Activated CD4-positive, alpha-beta T cell treated with anti-CD3 and anti-CD28 coated beads, Interleukin-10, Interleukin-2, amounts not matched to agents 100 ng/mL and 50 ng/mL, durations not matched to agents 16 hours and 8 hours (primary cell): ENCODE measurements at places on chromosomes 12 and 14.

DNA sequence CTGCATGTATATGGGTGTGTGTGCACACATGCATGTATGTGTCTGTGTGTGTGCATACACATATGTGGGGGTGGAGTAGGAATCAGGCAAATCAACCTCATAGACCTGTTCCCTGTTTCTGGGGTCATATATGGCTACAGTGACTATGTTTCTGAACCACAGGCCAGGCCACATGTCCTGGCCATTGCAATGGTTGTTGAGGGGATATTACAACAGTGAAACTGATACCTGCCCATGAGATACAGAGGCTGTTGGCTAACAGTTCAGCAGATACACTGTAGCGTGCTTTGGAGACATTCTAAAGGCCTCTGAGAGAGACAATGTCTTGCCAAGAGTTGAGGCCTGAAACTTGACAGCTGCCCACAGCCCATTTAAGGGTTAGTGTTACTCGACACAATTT lies 47.3 kb upstream of the FOS start:
- no peak for DNase-seq

- DNase-seq, result no peak
Measured at GRCh38 chr12:15597125-15597830, 191.9 kb downstream of the EPS8 start.

GRCh38 chr14:86852530-86852929 lies 1140.5 kb downstream of the GALC start:
- DNase-seq, result no peak

GRCh38 chr12:56486694-56487093 lies 1.3 kb downstream of the GLS2 start:
- no peak for DNase-seq
